ENCODE measurements at places on chromosomes 7 and 10.

DNA sequence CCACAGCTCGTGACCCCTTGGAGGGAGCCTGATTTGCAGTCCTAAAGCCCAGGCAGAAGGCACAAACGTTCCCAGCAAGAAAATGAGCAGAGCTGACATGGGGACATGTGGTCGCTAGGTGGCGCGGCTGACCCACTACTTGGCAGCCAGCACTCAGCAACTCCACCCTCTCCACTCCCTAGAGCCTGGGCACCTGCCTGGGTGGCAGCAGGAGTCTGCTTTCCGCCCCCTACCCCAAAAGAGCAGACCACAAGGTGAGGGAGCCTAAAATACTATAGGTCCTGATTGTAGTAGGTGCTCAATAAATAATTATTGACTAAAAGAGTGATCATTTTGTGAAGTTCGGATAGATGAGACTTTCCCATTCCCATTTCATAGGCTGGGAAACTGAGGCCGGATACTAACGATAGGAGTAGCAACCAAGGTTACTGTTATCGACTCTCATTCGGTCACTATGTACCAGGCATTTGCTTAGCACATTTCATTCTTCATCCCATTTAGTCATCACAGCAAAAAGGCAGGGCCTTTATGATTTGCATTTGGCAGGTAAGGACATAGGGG lies 57.4 kb downstream of the NEUROG3 start:
- peak; percentile 57 for DNase-seq

- DNase-seq: no peak
These were observed 63.4 kb upstream of the DDC start for GRCh38 chr7:50628434-50629084.

DNA sequence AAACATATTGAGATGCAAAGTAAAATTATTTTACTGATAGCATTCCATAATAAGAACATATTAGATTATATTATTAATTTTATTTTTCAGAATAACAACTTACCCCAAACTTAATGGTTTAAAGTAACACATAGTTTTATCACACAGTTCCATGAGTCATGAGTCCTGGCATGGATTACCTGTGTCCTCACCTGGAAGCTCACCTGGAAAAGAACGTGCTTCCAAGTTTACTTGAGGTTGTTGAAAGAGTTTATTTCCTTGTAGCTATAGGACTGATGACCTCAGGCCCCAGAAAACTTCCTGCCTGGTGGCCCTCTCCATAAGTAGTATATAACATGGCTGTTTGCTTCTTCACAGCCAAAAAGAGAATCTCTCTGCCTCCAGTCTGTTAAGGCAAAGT lies 254.6 kb downstream of the TFEC start:
- DNase-seq: no peak

- no peak for DNase-seq
These were observed 153.2 kb downstream of the NRBF2 start for GRCh38 chr10:63286340-63286739.

DNA sequence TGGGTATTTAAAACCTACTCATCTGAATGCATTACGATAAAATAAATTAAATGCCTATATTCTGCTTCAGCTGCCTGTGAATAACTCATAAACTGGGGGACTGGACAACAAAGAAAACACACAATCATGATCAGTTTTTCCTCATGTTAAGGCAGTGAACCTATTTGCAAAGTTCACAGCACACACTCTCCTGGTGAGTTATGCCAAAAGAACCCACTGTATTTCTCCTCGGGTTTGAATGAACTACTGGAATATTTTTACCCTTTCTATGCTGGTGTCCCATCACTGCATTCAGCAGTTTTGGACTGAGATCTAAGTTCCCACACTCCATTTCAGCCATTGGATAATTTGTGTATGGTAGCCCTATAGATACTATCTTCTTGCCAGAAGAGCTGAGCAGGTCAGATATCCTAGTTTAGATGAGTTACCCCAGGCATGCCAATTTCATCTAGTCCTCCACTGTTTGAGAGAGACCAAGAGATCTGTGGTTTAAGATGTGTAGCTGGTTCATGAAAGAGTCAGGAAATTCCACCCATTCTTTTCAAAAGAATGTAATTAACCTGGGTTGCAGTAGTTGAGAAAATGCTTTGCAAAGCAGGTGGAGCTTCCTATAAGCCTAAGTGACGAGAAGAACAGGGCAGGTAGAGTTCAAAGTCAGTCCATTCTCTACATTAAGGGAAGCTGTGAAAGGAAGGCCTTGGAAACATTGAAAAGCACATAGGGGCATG lies 101.7 kb downstream of the PLXDC2 start:
- no peak for DNase-seq

DNA sequence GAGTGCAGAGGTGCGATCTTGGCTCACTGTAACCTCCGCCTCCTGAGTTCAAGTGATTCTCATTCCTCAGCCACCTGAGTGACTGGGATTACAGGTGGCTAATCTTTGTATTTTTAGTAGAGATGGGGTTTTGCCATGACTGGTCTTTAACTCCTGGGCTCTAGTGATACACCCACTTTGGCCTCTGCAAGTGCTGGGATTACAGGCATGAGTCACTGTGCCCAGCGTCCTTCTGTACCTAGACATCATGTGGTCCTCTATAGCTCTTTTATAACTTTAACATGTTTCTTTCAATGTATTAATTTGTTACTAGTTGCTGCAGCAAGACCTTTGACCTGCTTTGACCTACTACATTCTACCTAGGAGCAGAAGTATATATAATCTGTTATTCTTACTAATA lies 38.7 kb upstream of the BICC1 start:
- DNase-seq: no peak

- DNase-seq: no peak
These were observed 151.5 kb downstream of the TNS3 start for GRCh38 chr7:47430422-47430821.

- no peak for DNase-seq
These were observed 5.1 kb upstream of the HOXA11 start for GRCh38 chr7:27189997-27190748.

DNA sequence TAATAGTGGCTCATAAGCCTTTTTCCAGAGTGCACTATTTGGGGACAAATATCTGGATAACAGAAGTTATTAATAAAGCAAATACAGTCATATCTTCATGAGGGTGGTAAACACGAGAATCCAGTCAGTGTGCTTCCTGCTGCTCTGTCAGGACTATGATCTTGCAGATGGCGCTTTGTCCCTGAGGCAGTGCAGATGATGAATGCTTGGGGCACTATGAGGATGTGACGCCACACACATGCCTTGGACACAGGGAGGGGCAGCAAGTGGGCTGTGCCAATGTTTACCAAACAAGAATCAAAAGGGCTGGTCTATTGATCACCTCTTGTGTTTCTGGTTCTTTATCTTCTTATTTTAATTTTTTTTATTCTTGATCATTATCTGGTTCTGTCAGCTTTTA lies 79.8 kb downstream of the GAD2 start:
- no peak for DNase-seq

- DNase-seq: no peak
These were observed 645.9 kb downstream of the XPNPEP1 start for GRCh38 chr10:109277456-109277855.

DNA sequence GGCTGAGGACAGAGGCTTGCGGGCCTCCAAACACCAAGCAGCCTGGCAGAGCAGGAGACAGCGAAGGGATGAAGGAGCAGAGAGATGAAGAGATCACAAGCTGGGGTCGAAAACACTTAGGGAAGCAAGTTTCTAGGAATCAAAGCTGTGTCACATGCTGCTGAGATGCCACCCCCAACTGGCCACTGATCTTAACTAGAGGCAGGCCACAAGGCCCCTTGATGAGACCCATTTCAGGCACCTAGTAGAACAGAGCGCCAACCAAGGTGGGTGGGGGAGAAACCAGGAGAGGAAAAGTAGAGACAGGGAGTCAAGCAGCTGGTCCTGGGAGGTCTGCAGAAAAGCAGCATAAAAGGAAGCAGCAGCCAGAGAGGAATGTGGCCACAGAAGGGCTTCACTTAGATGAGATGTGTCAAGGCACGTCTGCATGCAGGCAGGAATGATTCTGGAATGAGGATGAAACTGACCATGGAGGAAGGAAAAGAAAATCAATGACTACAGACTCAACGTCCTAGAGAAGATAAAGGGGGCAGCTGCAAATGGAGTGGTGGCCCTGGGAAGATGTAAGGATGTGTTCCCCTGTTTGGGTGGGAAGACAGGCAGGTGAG lies 85.0 kb upstream of the DDC start:
- no peak for DNase-seq

DNA sequence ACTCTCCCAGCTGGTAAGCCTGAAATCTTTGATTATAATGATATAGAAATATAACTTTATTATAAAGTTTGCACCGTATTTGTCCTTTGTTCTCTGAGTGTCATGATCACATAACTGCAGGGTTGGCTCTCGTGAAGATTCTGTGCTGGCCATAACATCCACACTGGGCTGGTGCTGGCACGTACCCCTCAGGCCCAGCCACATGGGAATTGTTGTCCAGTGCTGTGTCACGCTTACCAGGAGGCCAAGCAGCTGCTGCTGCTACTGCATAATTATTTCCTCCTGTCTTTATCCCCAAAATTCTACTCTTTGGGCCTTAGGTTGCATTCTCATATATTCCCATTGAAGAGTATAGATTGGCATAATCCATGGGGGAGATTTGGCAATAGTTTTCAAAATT lies 20.8 kb upstream of the UCN3 start:
- DNase-seq: no peak

GRCh38 chr7:27101957-27102580 lies 414 bp downstream of the HOXA2 start:
- no peak for DNase-seq

GRCh38 chr7:111030336-111030735 lies 60.6 kb upstream of the LRRN3 start:
- no peak for DNase-seq

DNA sequence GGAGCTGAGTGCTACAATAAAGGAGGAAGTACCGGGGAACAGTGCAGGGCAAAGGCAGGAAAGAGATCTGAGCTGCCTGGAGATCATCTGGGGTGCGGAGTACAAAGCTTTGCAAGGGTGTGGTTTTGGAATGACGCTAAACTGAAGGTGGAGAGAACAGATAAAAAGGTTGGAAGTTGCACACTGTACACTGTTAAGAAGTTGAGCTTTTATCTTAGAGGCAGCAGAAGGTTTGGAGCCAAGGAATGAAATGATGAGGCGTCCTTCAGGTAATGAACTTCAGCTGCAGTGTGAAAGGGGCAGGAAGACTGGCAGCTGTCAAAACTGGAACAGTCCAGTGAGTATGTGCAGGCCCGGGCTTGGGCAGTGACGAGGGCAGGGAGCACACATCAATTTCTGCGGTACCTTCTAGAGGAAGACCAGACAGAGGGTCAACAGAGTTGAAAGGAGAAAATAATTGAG lies 7.2 kb upstream of the ANKRD61 start:
- DNase-seq: no peak

DNA sequence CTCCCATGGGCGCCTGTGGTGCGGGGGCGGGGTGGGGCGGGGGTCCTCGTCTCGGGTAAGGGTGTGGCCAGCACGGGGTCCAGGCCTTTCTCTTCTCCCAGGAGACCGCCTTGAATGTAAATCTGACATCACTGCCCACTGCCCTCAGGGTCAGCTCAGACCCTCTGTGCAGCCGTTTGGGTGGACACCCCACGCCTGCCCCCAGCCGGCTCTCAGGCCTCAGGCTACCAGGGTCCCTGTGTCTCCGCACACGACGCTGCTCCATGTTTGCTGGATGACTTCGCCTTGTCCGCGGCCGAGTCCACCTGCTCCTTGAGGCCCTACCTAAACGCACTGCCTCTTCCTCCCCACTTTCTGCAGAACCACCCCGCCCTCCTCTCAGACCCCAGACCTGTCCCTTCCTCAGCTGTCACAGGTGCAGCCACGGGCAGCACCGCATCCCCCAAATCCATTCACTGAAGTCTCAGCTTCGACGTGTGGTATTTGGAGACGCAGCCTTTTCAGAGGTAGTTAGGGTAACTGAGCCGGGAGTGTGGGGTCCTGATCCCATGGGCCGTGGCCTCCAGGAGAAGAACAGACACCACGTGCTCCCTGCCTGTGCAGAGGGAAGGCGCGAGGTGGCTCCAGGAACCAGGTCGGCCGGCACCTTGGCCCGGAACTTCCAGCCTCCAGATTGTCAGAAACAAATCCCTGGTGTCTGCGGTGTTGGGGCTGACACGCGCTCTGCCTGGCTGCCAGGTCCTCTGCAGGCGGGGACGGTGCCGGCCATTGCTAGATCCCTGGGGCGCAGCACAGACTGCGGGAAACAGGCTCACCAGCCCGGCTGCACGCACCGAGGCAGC lies 97.4 kb upstream of the DIP2C start:
- no peak for DNase-seq

DNA sequence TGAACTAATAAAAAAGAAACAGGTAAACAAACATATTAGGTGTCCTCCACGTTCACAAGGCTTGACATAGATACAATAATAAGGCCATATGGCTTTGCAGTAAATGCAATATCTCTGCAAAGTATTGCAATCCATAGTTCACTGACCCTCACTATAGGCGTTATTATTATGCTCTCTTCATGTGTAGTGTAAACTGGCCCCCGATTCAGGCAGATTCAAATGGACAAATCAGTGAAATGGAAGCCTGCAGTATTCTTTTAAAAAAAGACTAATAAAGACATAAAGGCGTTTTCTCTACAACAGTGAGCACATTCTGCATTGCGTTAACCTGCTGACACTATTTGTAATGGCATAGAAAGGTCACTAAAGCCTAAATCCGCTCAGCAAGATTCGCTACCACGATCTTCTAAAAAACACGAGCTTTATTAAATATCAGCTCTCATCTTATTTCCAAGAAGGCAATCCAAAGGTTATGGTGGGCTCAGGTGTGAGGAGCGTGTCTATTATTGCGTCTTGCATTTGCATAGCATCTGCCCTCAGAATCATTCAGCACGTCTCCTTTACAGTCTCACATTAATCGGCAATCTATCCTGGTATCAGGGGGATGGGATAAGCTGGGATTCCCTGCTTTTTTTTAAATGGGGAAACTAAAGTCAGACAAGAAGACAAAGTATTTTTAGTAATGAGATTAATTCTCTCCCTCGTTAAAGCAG lies 36.2 kb downstream of the FRMD4A start:
- no peak for DNase-seq

DNA sequence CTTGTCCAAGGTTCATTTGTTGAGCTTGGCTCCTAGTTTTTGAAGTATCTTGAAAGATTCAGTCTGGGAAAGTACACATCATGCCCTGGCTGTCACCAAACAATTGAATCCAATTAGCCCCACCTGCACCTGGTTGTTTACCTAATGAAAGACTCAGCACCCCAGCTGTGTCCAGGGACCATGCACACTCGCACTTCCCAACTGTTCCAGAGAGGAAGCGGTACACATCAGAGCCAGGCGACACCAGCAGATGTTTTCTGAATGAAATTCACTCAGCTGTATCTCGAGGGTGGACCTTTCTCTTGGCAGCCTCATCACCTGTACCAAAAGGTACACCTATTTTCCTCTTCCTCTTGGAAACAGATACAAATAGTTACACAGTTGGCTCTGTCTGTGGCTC lies 216.4 kb upstream of the LRGUK start:
- no peak for DNase-seq
